Psoas muscle (tissue), 8 donors: ENCODE measurements at places on chromosomes 12 and 14. TPM values are rescaled to one million over a fixed set of nuclear protein-coding genes. Genes with fewer than 3 reads are reported as not detected.

DNA sequence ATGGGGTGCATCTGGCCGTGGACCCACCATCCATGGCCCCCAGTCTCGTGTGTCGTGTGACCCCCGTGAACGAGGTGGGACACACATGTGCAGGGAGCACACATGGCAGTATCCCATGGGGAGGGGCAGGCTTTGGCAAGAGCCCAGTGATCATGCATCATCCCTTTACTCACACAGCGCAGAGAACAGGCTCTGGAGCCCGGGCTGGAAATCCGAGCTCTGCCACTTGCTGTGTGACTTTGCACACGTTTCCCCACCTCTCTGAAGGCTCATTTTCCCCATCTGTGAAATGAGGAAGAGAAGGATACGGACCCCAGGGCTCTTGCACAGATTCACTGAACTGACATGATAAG is 119.9 kb downstream of the PHETA1 start:
- no peak for DNase-seq

DNA sequence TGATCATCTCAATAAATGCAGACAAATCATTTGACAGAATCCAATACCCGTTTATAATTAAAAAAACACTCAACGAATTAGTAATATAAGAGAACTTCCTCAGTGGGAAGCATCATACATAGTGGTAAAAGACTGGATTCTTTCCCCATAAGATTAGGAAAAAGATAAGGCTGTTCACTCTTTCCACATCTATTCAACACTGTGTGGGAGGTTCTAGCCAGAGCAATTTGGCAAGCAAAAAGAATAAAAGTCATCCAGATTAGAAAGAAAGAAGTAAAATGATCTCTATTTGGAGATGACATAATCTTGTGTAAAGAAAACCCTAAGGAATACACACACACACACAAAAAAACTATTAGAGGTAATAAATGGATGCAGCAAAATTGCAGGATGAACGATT is 38.4 kb downstream of the YEATS4 start:
- DNase-seq: no peak

GRCh38 chr12:2479851-2480535 is 314.8 kb upstream of the FKBP4 start:
- no peak for DNase-seq

DNA sequence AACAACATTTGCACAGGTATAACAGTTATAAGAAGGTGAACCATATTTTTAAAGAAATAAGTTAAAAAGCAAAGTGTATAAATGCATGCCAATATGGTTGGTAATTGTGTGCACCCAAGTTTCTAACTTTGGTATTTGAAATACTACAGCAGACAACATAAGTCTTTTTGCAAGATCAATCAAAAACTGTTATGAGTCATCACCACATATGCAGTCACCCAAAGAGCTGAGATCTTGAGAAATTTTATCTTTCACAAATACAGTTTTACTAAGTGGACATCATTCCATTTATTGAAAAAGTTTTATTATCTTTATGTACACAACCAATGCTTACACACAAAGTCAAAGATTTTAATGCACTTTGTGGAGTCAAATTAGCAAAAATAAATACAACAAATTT is 7.0 kb upstream of the ACSS3 start:
- no peak for DNase-seq

DNA sequence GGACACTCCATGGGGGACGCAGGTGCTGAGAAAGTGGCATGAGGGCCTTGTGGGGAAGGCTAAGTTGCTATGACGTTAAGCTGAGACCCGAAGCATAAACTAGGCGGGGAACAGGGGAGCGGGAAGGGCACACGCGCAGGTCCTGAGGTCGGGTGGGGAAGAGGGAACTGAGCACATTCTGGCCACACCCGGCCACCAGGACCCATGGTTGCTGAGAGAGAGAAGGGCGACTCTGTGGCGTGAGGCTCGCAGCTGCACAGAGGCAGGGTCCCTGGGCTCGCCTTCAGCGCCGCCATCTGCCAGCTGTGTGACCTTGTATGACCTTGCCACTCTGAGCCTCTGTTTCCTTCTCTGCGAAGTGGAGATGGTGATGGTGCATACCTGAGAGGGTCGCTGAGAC is 182.5 kb downstream of the PHETA1 start:
- DNase-seq: no peak

DNA sequence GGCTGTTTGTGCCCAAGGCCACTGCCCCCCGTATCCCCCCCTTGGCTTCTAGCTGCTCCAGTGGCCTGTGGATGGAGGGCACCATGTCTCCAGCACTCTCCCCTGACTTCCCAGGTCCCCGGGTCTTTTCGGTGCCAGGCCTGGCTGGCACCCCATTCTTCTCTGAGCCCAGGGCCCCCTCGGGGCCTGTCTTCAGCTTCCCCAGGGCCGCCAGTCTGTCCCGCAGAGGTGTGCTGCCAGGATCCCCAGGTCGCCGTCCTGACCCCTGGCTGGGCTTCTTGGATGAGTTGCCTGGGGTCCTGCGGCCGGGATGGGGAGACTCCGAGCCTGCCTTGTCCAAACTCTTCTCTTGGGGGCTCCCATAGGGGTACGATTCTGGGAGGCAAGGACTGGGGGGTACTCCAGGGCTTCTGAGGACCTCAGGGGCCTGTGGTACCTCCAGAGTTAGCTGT is 32.5 kb downstream of the NCKAP5L start:
- no peak for DNase-seq

DNA sequence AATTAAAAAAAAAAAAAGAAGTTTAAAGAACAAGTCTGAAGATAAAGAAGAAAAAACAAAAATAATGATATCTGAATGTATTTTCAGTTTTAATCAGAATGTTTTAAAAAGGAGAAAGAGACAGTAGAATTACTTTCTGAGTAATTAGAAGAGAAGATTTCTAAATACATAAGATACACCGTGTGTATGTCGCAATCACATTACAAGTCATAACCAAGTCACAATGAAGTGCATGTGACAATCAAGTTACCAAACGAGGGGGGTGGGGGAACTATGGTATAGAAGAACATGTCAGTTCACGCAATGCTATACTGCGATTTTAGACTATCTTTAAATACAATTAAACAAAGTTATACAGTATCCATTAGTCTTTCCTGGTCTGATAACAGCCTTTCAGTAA is 1464.1 kb upstream of the FLRT2 start:
- no peak for DNase-seq

DNA sequence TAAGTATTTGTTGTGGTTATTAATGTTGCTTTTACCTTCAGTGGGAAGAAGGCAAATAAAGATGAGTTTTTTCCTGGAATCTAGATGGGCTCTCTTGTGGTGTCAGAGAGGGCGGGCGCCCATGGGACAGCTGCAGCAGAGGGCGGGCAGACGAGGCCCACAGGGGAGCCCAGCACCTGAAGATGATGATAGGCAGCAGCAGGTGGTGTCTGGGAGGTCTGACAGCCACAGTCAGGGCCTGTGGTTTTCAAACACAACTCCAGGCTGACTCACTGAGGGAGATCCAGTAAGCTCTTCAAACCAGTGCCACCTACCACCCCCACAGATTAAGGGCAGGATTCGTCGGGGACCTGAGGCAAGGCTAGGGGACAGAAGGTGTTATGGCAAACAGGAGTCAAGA is 42.8 kb downstream of the NKX2-1 start:
- no peak for DNase-seq

DNA sequence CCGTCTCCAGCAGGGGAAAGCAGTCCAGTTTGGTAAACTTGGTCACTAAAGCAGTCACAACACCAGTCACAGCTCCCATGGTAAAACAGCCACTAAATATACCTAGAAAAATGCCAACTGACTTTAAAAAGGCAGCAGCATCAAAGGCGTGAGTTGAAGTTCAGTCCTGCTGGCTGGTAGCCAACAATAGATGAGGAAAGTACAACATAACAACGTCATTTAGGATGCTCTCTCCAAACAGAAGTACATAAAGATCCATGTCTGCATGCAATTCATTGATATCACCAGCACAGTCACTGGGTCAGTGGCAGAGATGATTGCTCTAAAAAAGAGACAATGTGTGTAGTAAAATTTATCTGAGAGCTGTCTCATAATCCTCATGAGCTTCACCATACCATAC is 59.3 kb upstream of the TMPO start:
- no peak for DNase-seq

- DNase-seq: no peak
Observed at GRCh38 chr12:66070378-66071120, 60.0 kb downstream of the LLPH start.

- DNase-seq: no peak
Observed at GRCh38 chr12:32569259-32569658, 109.8 kb upstream of the DNM1L start.

DNA sequence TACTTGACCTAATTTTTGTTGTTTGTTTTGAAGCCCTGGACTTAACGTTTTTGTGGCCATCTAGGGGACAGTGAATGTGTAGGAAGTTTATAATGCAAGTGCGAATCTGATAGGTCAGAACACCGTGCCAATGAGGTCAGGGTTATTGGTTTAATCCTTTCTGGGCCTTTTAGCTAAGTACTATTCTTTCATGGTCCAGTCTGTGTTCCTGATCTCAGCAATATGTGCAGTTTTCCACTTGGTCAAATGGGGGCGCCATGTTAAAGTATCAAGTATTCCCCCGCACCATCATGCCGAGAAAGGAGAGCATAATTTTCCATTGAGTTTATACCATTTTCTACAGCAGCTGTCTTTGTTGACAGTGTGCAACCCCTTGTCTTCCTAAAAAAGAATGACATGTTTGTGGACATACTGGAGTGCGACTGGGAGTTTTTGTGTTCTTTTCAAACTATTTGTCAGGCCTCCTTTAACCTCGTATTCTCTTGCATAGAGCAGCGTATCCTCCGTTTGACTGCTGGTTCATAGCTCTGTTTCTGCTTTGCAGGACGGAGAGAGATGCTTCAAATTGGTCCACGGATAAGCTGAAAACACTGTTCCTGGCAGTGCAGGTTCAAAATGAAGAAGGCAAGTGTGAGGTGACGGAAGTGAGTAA is 1.3 kb downstream of the AHSA1 start:
- DNase-seq: no peak

DNA sequence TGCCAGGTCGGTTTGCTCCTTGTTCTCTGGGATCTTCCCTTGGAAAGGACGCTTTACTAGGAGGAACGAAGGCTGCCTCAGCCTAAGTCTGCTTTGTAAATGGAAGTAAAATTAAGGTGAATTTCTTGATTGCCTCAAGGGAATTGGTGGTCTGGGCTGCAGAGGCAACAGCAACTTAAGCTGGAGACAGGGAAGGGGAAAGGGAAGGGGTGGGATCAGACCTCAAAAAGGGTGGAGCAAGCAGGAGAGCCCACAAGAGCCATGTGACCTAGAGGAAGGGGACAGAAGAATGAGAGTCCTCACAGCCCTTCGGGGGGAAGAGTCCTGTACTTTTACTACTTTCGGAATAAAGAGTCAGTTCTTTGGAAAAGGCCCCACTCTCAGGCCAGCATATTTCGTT is 147.9 kb downstream of the PPM1H start:
- no peak for DNase-seq

DNA sequence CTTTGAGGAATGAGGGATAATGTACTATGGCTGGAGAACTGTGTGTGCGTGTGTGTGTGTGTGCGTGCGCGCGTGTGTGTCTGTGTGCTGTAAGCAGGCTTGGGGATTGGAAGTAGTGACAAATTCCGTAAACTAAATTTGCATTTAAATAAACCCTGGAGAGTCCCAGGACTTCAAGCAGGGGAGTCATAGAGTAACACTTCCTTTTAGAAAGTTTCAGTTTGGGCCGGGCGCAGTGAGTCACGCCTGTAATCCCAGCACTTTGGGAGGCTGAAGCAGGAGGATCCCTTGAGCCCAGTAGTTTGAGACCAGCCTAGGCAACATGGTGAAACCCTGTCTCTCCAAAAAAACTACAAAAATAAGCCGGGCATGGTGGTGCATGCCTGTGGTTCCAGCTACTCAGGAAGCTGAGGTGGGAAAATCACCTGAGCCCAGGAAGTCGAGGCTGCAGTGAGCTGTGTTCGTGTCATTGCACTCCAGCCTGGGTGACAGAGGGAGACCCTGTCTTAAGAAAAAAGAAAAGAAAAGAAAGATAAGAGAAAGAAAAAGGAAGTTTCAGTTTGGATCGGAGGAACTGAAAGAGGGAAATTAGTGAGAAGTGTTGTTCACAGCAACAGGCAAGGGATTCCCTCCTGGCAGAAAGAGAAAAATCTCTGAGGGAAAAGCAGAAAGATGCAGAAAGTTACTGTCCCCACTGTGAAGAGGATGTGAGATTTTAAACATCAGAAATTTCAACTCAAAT is 222.7 kb upstream of the SOX5 start:
- DNase-seq: peak; percentile 9

DNA sequence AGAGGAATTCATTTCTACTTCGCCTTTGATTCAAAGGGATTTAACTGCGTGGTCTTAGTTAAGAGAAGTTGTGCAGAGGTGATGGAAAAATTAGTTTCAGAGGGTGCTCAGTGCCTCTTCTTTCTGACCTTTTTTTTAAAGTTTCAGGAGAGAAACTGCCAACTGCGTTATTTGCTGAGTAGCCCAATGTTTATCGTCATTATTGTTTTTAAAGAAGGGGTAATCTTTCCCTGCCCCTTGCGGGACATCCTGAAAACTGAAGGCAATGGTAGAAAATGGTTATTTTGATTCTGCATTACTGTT is 11.0 kb downstream of the OTX2 start:
- no peak for DNase-seq

- no peak for DNase-seq
Observed at GRCh38 chr14:35319509-35319908, 27.3 kb downstream of the PSMA6 start.

DNA sequence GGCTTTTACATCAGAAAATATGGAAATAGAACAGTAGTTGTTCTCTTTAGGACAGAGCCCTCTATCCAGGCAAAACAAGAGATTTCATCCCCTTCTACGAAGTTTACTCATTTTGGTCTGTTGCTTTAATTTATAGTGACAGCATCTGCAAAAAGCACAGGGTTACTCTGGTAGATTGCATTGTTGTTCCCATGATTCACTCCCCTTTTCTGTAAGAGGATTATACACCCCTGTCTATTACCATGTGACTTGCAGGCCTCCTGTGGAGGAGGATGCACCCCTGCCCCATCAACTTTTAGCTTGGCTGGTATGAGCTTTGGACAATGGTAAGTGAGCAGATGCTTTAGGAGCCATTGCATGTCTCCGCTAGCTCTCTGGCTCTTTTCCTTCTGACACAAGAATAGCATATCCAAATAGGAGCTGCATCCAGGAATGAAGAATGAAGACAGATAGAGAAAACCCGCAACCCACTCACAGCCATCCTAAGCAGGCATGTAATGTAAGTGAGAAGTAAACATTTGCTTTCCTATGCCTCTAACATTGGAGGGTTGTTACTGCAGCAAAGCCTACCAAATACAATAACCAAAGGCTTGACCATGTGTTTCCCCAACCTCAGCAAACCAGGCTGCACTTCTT is 304.2 kb downstream of the AKAP6 start:
- no peak for DNase-seq

- DNase-seq: no peak
Observed at GRCh38 chr12:59500915-59501314, 94.9 kb upstream of the SLC16A7 start.

- no peak for DNase-seq
Observed at GRCh38 chr12:43109631-43110345, 442.2 kb downstream of the ADAMTS20 start.

CPSF6 gene
- total RNA-seq: 26.1 TPM

RASAL1 gene
- not detected for total RNA-seq

ARHGEF25 gene
- 9.2 TPM for total RNA-seq

APOF gene
- not detected for total RNA-seq

SIRT4 gene
- total RNA-seq: 2.3 TPM

TAS2R7 gene
- total RNA-seq: not detected

MORN3 gene
- total RNA-seq: not detected

SMCO3 gene
- total RNA-seq: not detected

CRIP2 gene
- total RNA-seq: 28.1 TPM
